ENCODE measurements at places on chromosomes 2 and 18.

DNA sequence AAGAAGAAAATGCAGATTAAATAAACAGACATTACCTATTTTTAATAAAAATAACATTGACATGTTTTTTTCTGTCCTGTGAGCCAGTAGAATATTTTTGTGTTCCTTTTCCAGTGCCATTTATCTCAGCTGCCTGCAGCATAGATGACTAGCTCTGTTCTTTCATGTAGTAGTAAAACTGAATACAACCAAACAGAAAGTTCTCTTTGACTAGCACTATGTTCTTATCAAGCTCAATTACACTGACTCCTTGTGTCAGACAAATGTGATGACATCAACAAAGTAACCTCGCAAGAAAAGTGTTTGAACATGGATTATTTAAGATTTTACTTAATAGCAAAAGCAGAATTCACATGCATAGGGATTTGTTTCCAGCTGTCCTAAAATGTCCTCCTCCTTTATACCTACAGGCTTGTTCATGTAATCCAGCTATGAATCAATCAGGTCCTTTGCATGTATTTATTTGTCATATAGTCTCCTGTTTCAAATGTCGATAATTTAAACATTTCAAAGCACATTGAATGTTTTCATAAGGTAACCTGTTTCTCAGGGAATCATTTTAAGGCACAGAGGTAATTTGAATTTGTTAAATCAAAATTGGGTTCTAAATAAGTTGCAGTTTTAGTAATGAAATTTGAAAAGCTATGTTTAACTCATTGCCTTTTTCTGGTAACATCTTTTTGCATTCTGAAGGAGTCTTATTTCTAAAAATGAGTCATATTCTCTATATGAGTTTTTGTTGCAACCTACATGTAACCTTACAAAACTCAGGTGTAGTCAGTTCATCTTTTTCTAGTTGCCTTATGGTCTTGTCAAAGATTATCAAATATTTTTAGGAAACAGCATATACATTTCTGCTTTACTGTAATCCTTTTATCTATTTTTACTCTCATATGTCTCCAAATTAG lies 215.3 kb upstream of the GULP1 start:
- DNase-seq, result no peak

GRCh38 chr2:120871881-120872620 lies 136.4 kb downstream of the GLI2 start:
- no peak for DNase-seq

DNA sequence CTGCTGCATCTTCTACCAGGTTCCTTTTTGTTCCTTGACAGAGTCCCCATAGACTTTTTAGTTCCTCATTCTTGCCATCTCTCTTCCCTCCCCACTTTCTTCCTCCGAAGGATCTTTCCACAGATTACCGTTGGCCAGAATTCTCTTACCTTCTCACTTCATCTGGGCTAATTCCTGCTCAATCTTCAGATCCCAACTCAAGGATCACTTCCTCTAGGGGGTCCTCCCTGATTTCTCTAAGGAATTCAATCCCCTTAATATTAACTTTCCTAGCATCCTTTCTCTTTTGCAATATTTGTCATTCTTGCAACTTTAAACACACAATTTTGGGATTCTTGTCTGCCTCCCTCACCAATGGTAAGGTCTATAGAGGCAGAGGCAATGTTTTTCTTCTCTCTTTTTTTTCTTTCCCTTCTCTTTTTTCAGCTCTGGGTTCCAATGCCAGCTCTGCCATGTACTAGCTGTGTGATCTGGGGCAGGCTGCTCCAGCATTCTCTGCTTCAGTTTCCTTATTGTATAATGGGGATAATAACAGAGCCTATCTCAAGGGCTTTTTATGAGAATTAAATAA lies 5.4 kb upstream of the KCNE4 start:
- DNase-seq, result no peak

- DNase-seq, result no peak
These were observed 338.4 kb downstream of the SOCS6 start for GRCh38 chr18:70627182-70627802.

- DNase-seq, result no peak
These were observed 51.9 kb downstream of the ANKMY1 start for GRCh38 chr2:240505910-240506309.

GRCh38 chr18:41906528-41907146 lies 48.4 kb upstream of the PIK3C3 start:
- peak; percentile 21 for DNase-seq

GRCh38 chr2:88563129-88563528 lies 64.1 kb downstream of the EIF2AK3 start:
- DNase-seq, result no peak

DNA sequence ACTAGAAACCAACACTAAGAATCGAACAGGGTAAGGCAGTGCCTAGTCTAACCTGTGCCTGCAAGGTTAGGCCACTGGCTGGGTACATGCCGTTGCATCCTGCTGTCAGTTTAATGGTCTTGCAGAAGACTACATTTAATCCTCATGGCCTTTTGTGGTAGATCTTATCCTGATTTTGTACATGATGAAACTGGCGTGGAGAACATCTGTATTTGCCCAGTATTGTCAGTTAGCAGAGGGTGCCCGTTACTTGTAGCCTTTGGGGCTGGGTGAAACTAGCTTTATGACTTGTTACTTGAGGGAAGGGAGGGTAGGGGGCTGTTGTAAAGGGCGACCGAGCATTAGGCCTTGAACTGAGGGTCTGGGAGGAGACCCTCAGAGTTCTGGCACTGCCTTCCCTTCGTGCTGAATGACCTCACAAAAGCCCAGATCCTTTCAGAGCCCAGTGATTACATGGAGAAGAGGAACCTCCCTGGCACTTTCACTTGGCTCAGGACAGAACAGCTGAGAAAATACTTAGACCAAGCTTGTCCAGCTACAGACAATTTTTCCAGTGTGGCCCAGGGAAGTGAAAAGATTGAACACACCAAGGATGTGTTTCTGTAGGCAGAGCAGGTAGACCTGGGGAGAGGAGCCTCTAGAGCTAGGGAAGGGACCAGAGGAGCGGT lies 19.5 kb downstream of the SLC20A1 start:
- DNase-seq, result no peak

DNA sequence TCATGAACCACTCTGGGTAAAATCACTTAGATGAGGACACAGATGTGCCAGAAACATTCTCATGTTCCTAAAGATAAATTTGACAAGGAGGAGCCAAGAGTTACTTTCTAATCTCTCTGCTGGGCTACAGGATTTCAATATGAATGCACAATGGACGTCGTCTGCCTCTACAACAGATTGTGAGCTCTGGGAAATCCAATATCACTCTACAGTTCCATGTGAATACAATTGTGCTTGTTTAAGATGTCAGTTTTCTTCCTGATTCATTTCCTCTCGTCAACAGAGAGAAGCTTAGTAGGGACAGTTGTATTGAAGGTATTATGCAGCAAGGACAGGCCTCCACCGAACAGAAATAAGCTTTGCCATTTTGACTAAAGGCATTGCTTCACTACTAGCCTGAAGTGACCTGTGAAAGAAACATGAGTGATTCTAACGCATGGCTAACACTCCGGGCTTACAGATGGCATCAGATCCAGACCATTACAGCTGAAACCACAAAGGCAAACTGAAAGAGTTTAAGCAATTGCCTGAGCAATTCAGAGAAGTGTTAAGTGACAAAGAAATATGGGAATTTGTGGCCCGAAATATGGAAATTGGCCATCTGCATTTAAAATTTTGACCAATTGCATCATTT lies 1591.5 kb downstream of the LRP1B start:
- DNase-seq, result no peak

DNA sequence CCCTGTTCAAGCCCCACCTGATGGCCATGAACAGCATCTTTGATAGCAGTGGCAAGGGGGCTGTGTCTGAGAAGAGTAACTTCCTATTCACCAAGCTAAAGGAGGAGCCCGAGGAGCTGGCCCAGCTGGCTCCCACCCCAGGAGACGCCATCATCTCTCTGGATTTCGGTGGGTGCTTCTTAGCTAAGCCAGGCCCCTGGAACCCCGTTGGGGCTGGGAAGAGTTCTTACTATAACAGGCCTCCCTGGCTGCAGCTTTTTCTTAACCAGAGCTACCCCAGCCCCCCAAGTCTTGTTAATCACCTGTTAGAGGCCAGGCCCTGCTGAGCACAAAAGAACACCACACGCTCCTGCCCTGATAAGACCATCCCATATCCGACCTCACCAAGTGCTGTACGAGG lies 79.4 kb downstream of the EPAS1 start:
- DNase-seq, result no peak

DNA sequence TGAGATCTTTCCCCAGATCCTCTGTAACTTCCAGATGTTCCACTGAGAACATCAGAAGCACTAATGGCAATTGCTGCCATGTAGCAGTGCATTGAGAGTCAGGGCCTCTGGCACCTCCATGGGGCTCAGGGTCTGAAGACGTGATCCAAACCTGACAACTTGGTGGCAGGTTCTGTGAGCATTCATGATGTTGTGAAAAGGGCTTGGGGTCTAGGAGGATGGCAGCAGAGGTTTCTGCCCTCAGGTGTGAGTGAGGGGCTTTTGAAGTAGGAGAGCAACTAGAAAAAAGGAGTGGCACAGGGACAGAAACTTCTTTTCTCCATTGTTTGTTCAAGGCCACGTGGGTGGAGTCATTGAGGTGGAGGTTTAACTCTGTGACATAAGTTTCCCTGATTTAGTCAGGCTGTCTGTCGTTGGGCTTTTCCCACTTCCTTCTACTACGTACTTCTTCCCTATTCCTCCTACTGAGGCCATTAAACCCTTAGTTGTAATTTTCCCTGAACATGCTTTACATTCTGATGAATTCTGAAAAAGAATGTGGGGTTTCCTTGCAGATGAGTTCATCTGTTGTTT lies 13.1 kb downstream of the CFLAR start:
- DNase-seq, result no peak

All from skeletal muscle cell (primary cell).